Stimulated activated CD4-positive, alpha-beta T cell treated with anti-CD3 and anti-CD28 coated beads, TNF-alpha, amount 100 ng/mL, for 1 hour (primary cell): ENCODE measurements at places on chromosomes 7 and 10.

DNA sequence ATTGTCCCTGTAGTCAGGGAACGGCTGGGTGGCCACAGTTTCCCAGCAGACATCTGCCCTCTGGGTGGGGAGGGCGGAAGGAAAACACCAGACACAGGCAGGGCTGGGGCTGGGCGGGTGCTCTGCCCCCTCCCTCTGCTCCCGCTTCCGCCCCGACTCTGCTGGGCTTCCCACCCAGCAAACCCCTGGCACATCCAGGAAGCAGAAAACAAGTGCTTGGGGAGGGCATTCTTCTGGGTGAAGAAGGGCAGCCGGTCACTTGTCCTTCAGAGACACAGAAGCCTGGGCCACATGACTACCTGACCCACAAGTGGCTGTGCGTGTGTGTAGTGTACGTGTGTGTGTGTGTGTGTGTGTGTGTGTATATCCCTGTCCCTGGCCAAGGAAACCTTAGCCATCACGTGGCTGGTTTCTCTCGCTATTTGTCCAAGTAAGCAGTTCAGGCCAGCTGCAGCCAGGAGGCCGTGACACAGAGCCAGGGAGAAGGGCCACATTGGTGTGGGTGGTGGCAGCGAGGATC is 77.9 kb downstream of the ZMIZ1 start:
- no peak for DNase-seq

DNA sequence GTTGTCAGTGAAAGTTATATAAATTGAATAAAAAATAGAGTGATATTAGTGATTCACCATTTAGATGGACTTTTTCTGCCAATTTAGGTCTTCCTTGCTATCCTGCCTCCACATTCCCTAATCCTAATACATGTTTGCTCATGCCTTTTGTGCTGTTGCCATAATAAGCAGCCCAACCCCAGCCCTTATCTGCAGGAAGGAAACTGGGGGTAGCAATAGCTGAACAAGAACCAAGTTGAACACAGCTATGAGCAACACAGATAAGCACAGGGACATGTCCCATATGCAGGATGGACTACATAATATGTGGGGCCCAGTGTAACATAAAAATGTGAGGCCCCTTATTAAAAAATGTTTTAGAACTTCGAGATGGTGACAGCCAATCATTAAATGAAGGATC is 91.2 kb upstream of the AHR start:
- no peak for DNase-seq

- DNase-seq = no peak
Observed at GRCh38 chr10:106540645-106541044, 623.9 kb downstream of the SORCS1 start.

GRCh38 chr7:81605493-81605892 is 164.4 kb downstream of the HGF start:
- DNase-seq = no peak

- no peak for DNase-seq
Observed at GRCh38 chr10:63720676-63721075, 199.5 kb downstream of the REEP3 start.

DNA sequence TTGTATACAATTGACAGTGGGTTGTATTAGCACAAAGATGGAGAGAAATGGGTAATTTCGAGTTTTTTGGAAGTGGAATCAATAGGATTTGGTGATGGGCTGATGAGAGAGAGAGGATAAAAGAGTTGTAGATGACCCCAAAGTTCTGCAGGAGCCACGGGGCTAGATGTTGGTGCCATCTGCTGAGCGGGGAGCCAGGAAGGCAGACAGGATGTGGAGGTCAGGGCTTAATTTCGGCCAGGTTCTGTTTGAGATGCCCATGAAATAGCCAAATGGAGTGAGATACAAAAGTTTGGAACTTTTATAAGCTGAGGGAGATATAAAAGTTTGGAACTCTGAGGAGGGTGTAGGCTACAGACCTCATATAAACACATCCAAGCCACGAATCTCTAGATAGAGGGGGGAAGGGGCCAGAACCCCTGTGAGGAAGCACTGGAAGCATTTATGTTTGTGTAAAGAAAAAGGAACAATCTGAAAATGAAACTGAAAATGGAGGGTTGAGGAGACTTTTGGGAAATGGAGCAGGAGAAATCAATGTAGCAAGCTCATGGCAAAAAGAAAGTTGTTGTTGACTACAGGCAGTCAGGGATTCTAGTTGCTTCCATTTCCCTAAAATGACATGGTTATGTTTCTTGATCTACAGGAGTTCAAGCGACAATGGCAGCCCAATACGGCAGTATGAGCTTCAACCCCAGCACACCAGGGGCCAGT is 2.2 kb downstream of the GIMAP4 start:
- DNase-seq = no peak

- no peak for DNase-seq
Observed at GRCh38 chr10:79277579-79278269, 69.5 kb upstream of the PPIF start.

GRCh38 chr7:4065190-4065589 is 616.9 kb upstream of the FOXK1 start:
- DNase-seq = no peak

GRCh38 chr7:128363261-128363721 is 1.8 kb upstream of the PRRT4 start:
- DNase-seq = no peak

- DNase-seq = no peak
Observed at GRCh38 chr7:46812101-46812675, 769.7 kb downstream of the TNS3 start.

DNA sequence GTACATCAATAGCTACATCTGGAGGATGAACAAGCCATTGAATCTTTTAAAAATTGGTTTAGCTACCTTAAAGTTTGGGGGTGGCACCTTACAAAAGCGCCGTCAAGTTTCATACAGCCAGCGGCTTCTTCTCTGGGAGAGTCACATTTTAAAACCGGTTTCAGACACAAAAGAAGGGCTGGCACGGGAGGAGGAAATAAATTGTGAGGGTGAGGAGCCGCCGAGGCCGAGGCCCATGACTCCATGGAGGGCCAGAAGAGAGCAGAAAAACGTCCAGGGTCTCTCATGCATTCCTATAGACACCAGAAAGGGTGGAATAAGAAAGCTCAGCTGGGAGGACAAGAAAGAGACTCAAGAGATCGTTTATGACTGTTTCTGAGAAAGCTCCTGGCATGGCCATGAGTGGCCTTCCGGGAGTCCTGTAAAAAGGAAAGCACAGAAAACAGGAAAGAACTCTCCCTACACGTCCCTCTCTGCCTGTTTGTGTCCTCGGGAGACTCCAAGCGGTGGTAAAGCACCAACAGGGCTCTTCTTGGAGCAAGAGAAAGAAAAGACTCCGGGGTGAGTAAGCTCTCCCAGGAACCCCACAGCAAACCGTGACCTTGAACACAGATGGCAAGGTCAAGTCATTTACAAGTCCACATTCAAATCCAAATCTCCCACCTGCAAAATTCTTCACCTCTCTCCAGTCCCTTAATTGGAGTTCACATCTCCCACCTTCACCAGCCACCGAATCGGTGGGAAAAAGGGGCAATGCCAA is 1.8 kb downstream of the FRAT2 start:
- no peak for DNase-seq

DNA sequence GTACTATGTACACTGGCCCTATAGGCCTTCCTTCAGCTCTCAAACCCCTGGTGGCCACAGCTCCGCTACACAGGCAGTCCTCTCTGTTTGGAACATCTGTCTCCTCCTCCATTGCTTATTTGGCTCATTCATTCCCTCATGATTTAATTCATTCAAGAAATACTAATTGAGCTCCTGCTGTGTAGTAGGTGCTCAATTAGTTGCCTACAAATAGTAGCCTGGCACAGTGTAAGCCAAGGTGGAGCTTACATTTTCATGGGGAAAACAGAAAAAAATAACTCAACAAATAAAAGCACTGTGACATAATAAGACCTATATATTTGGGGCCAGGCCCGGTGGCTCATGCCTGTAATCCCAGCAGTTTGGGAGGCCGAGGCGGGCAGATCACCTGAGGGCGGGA is 3.4 kb upstream of the FIS1 start:
- DNase-seq = no peak

DNA sequence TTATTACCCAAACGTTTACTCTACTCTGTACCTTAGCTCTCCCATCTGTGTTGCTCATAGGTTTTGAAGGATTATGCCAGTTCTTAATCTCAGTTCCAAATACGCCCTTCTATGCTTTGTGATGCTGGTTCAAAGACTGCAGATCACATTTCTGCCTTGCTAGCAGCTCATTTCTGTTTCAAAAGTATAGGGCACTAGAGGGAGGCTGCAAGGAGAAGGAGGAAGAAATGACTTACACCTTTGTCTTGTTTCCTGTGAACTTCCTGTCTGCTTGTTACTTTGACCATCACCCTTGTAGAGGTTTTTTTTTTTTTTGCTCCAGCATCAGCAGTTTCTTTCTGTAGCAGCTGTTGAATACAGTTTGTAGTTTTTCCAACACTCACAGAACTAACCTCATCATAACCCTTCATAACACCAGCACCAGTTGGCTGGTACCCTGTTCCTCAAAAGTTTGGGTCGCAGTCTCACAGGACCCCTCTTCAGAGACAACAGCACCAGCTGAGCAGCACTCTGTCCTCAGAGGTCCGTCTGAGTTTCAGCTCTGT is 16.5 kb downstream of the SLK start:
- DNase-seq = no peak

GRCh38 chr7:132705146-132705545 is 128.9 kb upstream of the PLXNA4 start:
- DNase-seq = no peak

GRCh38 chr10:29304264-29304994 is 15.6 kb downstream of the LYZL1 start:
- no peak for DNase-seq

DNA sequence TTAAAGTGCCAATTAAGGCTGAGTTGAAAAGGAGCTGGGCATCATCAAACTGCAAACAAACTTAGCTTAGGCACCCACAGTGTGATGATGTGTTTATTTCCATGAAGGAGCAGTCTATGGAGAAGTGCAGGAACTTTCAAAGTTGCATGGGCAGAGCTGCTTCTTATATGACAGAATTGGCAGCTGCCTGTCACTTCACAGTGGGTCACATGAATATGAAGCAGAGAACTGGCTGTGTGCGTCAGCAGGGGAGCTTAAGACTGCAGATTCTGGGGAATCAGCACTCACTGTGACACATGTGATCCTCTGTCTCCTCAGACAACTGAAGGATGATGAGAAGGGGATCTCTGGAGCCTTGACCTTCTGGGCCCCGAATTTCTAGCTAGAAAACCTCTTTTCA is 36.6 kb downstream of the RBM28 start:
- no peak for DNase-seq

- DNase-seq = no peak
Observed at GRCh38 chr10:66928776-66929175, 2.9 kb downstream of the LRRTM3 start.

GRCh38 chr7:112009081-112009480 is 197.1 kb downstream of the DOCK4 start:
- no peak for DNase-seq

DNA sequence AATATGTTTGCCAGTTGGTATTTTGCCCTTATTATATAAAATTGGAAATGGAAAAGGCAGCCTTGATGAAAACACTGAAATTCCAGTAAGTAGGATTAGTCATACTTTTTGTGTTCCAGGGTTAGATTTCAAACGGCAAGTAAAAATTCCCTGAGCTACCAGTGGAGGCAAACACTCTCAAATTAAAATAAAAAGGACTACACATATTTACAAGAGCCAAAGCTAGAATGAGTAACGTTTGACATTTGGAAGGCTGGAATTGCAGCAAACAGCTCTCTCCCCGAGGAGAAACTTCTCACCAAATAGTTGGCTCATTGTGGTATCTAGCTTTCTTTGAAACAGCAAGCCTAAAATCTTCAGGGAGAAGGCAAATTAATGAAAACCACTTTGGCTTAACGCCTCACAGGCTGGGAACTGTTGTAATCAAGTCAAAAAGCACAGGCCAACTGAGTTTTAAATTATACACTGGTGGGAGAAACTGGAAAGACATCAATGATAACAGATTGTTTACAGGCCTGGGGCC is 288.4 kb downstream of the SNX13 start:
- no peak for DNase-seq

- DNase-seq = no peak
Observed at GRCh38 chr7:18289788-18290187, 205.8 kb upstream of the HDAC9 start.

DNA sequence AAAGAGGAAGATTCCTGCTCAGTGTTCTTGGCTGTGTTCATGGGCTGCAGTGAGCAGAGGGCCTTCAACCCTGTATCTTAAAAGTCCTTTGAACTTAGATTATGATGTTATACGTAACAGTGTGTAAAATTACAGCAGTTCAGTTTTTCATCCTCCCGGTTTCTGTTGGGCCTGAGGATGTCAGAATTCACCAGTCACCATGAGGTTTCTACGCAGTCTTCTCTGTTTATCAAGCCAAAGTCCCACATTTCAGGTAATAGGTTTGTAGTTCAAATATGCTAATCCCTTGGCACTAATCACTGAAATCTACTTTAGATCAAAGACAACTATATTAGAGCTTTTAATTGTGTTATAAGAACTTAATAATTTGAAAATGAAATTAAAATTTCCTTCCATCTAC is 24.9 kb downstream of the PLEKHA8 start:
- DNase-seq = no peak

- no peak for DNase-seq
Observed at GRCh38 chr7:41197769-41198168, 505.1 kb downstream of the INHBA start.

DNA sequence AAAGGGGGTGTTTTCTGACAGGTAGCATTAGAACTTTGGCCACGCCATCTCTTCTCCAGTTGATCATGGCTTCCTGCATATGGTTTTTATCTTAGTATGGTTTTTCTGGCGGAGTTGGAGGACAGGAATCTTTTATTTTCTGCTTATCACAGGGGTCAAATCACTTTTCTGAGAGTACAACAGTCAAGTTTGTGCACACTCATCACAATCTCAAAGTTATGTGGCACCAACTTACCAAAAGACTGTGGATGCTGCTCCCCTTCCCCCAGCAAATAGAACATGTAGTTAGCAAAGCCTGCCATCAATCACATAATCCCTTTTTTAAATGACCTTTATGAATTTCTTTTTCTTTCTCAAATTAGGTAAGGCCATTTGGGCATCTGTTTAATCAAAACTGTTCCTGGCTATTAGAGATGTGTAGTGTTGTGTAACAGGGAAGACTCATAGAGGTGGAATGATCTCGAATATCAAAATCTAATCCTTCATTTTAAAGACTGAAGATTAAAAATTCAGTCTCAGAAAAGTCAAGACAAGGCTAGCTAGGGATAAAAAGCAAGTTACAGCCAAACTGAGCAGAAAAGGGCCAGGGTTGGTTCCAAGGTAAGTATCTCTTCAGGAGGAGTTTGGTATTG is 3.8 kb upstream of the CH25H start:
- DNase-seq = no peak

DNA sequence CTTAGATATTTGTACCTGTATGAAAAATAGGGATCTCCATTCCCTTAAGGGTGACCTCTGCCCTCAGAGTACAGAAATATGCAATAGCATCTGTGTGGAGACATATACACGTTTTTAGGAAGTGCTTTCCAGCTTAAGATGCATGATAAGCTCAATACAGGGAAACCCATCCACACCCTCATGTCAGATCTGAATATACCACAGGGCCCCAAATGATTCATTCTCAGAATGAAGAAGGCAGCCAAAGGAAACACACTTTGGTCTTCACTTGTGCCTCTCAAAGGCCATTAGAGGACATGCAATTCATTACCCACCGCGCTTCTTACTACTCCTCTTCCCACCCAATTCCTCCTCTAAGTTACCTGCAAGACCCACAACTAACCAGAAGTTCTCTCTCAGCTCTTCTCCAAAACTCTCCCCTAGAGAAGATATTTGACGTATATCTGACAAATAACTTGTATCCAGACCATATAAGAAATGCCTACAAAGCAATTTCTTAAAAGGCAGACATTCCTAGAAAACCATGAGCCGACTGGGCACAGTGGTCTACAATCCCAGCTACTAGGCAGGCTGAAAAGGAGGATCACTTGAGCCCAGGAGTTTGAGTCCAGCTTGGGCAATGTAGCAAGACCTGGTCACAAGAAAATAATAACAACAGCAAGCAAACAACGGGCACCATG is 103.0 kb downstream of the OAT start:
- DNase-seq = no peak
